Germinal center (tissue), 1 donor: ENCODE measurements at places on chromosomes 16 and 17.

DNA sequence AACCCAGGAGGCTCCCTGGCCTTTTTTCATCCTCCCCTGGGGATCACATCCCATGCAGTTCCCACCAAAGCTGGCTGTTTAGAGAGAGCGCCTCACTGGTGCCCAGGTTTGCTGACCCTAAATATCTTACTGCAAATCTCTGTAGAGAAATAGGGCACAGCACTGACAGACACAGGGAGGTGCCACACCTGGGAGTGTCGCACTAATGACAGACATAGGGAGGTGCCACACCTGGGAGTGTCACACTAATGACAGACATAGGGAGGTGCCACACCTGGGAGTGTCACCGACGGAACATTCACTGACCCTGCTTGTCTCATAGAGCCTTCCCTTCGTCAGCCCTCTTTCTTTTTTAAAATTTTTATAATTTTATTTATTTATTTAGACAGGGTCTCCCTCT is 25.6 kb downstream of the UNK start:
- no peak for DNase-seq

DNA sequence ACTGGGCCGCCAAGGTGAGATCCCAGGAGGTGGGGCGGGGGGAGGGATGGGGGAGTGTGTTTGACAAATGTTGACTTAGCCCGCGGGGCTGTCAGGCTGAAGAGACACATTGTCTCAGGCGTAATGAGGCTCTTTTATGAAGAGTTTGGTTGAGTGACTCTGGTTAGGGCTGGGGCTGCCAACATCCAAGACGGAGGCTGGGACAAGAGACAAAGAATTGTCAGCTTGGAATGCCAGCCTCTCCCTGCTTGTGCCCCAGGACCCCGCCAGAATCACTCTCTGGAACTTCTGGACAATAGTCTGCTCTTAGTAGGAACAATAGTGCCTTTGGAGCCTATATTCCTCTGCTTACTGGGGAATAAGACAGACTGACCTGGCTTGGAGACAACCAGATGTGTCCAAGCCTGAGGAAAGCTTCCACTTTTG is 24.0 kb downstream of the PCTP start:
- DNase-seq, result no peak

DNA sequence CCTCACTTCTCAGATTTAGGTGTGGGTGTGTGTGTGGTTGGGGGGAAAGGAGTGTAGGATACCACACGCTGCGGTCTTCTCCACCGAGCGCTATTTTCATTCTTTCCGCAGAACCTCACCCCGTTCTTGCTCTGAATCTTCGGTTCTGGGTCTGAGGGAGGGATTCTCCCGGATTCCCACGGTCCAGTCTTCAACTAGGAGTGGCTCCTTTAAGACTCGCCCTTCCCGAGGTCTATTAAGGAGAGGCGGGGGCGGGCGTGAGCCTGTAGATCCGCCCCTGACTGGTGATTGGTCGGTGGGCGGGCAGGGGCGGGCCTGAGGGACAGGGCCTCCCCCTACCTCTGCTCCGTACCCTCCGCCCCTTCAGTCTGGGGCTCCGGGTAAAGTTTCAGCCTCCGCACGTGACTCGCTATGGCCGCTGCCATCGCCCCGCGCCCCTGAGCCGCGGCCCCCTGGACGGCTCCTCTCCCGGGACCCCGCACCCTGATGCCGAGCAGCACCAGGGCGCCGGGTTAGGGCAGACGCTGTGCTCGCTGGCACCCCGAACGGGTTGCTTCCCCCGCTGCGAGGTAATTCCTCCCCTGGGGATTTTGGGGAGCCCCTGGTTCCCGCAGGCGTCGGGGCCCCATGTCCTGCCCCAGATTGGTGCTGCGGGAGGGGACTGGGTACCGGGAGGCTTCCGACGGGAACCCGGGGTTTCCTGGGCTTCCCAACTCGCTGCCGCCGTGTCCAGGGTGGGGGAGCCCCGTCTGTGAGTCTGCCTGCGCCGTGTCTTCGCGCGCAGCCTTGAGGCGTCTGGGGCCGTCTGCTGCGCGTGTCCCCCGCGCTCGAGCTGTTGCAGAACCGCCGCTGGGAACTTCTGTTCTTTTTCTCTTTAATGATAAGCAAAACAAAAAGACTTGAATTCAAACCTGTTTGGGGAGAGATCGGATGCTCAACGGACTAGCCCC is 9.2 kb downstream of the RARA start:
- peak; percentile 99 for DNase-seq

DNA sequence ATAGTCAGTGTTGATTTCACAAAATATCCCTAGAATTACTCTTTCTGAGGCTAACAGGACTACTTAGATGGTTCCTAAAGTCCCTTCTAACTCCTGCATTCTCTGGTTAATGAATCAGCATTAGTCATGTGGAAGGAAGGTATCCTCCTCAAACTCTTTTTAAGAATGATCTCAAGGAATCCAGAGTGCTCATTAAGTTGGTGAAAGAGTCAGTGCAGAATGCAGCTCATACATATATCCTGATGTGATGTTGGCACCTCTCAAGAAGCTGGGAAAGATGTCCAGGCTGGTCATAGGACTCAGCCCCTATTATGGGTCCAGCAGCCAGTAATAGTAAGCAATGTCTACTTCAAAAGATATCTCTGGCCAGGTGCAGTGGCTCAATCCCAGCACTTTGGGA is 65.5 kb downstream of the PIGL start:
- DNase-seq, result no peak

DNA sequence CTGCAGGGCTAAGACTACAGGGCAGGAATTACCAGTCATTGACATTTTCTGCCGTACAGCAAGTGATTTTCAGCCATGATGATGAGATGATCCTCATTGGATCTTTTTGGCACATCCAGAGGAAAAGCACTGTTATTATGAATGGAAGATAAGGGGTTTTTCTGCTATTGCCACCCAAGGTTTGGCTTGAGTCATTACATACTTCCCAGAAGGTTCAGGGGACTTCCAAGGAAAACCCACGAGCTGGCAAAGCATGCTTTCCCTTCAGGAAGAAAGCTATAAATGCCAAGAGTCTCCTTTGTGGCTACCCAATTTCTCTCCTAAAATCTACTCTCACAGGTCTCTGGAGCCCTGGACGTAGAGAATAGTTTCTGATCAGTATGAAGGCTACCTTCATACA is 6.1 kb downstream of the CHST4 start:
- no peak for DNase-seq

GRCh38 chr17:534071-534691 is 180.5 kb downstream of the VPS53 start:
- DNase-seq, result no peak

GRCh38 chr17:45428050-45428617 is 4.5 kb downstream of the ARHGAP27 start:
- peak; percentile 85 for DNase-seq

DNA sequence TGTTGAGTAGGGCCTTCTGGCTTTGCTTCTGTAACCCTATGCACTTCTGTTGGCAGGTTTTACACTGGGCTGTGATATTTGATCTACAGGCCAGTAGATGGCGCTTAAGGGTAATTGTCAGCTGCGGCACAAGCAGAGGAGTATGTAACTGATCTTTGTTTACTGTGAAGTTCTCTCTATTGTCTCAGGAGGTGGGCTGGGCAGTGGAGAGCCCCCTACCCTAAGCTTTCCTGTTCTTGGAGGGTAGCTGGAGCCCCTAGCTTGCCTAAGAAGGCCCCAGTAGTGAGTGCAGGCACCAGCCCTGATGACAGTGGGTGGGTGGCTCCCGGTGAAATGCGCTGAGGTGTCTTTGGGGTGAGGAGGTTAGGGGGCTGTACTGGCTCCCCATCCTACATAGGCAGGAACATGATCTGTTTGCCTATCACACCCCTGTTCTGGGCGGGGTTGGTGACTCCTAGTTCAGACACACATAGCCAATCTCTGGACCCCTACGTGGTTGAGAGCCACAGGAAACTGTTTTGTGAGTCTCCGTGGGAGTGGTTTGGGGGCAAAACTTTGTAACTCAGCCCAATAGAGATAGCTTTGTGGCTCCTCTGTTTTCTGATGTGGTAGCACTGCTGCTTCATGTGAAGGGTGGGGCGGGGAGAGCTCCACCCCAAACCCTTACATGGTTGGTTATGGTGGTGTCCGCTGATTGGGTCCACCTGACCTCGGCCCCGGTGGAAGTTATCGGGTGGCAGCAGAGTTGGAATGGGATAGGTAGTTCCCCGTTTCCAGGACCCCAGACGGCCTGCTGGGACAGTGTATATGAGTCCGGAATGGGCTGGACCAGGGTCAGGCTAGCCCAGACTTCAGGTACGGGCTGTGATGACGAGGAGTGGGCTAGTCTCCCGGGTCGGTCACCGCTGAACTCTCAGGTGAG is 60.4 kb downstream of the SLFN11 start:
- DNase-seq, result peak; percentile 64

DNA sequence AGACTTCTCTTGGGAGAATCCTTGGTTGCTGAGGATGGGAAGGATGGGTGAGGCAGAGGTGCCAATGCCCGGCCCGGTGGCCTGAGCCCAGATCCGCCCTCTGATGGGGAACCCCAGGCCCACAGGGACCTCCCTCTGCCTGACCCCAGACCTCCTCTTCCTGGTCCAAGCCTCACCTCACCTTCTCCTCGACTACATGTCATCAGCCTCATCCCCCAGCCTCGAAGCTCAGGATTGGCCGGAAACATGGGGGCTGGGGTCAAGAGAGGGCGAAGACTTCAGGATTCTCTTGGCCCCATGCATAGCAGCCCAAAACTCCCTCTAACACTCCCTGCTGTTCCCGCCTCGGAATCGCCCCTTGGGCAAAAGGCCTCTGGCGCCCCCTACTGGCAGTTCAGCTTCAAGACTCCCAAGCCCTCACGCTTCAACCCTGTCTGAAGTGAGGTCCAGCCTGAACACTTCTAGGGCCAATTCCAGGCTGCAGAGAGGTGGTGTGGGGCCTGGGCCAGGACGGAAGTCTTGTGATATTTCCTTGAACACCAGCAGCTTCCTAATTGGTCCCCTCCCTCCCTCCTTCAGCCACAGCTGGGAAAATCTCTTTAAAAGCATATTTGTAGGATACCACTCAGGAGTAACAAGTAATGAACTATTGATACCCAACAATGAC is 47.2 kb downstream of the ARHGAP27 start:
- peak; percentile 82 for DNase-seq

- DNase-seq, result no peak
Measured at GRCh38 chr16:50599494-50599893, 51.3 kb downstream of the NKD1 start.

- DNase-seq, result peak; percentile 28
Measured at GRCh38 chr17:29682054-29682453, 59.3 kb upstream of the CORO6 start.

DNA sequence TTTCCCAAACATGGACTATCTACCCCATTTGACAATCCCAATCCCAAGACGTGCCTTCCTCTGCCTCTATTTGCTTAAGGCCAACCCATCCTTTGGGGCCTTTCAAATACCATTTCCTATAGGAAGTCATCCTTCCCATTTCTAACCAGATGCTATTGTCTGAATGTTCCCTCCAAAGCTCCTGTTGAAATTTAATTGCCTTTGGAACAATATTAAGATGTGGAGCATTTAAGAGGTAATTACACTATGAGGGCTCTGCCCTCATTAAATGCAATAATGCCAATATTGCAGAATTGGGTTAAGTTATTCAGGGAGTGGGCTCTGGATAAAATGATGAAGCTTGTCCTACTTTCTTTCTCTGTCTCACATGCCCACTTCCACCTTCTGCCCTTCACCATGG is 125.4 kb downstream of the ASIC2 start:
- DNase-seq, result no peak

GRCh38 chr16:22317001-22317530 is 19.9 kb downstream of the POLR3E start:
- no peak for DNase-seq

DNA sequence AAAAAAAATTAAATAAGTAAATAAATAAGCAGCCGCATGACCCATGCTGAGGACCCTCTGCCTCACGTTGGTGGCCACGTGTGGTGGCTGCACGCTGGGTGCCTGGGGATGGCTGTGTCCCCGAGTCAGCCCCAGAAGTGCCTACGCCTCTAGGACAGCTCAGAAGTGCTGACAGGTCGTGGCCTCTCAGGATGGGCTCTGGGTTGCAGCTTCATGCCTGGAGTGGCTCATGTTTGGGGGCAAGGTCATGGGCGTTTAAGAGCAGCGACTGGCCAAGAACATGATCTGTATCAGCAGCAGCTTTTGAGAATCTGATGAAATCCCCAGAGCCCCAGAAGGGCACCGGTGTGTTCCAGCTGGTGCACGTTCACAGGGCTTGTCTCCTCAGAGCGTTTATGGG is 26.8 kb upstream of the CAPN15 start:
- DNase-seq, result no peak

GRCh38 chr16:86363836-86364618 is 146.3 kb upstream of the FOXF1 start:
- no peak for DNase-seq

DNA sequence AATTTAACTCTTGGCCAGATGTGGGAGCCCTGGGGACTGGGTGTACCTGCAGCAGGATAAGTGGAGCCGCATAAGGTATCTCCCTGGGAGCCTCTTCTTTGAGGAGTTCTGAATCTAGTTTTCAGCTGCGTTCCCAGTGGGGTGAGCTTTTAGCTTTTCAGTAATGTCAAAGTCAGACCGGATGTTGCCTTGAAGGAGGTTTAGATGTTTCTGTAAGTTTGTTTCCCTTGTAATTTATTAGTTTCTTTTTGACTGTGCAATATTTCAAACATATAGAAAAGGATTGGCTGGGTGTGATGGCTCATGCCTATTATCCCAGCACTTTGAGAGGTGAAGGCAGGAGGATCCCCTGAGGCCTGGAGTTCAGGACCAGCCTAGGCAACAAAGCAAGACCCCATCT is 98.6 kb upstream of the EEF2KMT start:
- DNase-seq, result no peak

- DNase-seq, result no peak
Measured at GRCh38 chr17:42135664-42136653, 13.4 kb downstream of the HSPB9 start.

GRCh38 chr16:24626256-24626655 is 86.9 kb downstream of the RBBP6 start:
- DNase-seq, result no peak

- no peak for DNase-seq
Measured at GRCh38 chr16:82628711-82629110, 1.9 kb downstream of the CDH13 start.

DNA sequence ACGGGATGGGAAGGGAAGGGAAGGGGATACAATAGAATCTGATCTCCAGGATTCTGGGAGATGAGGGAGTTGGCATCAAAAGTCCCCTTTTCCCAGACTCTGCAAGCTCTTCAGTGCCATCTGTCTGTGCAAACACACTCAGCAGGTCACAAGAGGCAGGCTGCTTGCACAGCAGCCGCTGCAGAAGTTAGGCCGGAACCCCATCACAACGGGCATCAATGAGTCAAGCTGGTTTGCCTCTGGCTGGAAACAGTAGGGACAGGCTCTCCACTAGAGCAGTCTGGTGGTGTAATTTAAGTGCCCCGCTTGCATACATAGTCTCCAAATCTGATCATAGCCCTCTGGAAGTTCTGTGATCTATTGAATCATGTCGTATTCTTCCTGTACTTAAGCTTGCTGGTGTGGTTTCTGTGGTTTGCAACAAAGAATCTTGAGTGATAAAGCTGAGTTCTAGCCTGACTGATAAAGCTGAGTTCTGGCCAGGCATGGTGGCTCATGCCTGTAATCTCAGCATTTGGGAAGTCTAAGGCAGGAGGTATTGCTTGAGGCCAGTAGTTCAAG is 33.7 kb upstream of the KDM8 start:
- DNase-seq, result no peak
